Activated naive CD8-positive, alpha-beta T cell treated with anti-CD3 and anti-CD28 coated beads for 36 hours (primary cell): ENCODE measurements at places on chromosomes 7 and 10. TPM values are rescaled to one million over a fixed set of nuclear protein-coding genes. Genes with fewer than 3 reads are reported as not detected.

- H3K36me3 ChIP-seq, result no peaks in the 10 kb centered on the region
- H3K27ac ChIP-seq, result no peak overlapping the region
- H3K4me1 ChIP-seq, result no peaks in the 10 kb centered on the region
- H3K27me3 ChIP-seq, result no peaks in the 10 kb centered on the region
- H3K4me3 ChIP-seq, result no peak overlapping the region
Observed at GRCh38 chr10:43114743-43115611, 23.3 kb upstream of the CSGALNACT2 start.

DNA sequence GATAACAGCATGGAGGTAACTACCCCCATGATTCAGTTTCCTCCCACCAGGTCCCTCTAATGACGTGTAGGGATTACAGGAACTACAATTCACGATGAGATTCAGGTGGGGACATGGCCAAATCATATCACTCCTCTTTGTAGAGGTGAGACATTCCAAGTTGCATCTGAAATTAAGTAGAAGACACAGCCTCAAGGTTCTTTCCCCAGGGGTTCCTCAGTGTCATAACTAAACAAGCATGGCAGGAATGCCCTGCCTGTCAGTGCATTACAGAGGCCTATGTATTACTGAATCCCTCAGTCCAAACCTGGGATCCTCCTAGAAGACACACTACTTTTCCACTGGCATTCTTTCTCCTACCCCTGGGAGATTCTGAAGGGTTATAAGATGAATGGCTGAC is 42.6 kb upstream of the WNT16 start:
- DNase-seq, result no peak
- H3K27me3 ChIP-seq, result peaks cover 22% of the 10 kb centered on the region
- H3K4me1 ChIP-seq, result peaks cover 13% of the 10 kb centered on the region
- peaks cover 15% of the 10 kb centered on the region for H3K36me3 ChIP-seq
- H3K27ac ChIP-seq, result no peak overlapping the region

DNA sequence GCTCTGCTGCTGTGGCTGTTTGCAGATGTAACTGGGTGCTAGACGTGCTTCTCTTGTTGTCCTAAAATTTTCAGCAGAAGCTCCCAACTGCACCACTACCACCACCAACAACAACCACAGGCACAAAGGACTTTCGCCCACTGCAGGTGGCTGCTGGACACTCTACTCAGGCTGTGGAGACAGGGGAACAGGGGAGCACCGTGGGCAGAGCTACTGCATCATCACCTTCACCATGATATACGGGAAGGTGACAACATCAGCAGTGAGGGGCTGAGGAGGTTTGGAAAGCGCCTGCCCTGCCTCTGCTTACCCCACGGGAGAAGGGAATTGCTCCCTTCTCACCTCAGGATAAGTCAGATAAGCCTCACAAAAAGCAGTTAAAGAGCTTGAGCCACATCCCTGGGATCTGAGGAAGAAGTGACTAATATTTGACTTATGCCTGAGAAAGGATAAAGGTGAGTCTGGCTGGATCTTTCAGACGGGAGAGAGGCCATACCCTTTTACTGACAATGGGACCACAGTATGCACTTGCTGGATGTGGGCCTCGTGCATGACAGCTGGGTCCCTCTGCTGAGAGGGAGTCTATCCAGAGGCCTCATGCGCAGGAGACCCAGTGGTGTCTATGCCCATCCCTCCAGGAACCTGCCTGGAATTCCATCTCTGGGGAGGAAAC is 217.6 kb downstream of the KLF6 start:
- H3K4me1 ChIP-seq, result peaks cover 15% of the 10 kb centered on the region
- H3K27me3 ChIP-seq, result no peaks in the 10 kb centered on the region
- no peak overlapping the region for H3K4me3 ChIP-seq
- peaks cover 4% of the 10 kb centered on the region for H3K36me3 ChIP-seq
- no peak overlapping the region for H3K27ac ChIP-seq
- DNase-seq, result no peak

DNA sequence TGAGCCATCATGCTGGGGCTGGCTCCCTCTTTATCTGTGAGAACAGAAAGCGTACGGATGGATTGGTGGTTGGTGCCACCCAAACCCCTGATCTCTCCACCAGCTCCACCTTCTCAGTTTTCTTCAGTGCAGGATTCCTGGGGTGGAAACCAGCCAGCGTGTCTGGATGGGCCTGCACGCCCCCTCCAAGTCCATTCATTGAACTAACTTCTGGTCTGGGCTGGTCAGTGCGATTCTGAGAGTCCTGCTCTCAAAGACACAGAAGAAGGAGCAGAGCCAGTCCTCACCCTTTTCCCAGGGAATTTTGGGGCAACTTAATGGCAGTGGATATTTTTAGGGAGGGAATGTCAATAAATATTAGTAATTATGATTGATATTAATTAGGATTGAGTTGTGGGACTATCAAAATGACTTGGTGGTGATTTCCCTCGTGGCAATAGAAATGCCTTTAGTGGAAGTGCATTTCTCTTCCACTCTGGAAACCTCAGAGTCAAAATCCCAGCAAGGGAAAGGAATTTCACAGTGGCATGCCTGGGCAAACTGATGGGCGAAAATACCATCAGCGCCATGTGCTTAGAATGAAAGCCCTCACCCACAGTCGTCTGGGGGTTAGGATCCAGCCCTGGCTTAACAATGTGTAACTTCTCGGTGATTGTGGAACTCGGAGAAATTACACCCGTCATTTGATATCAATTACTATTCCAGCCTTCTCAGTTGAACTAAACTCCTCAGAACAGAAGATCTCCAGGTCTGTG is 69.3 kb upstream of the EEPD1 start:
- H3K4me3 ChIP-seq, result no peak overlapping the region
- no peaks in the 10 kb centered on the region for H3K36me3 ChIP-seq
- no peak for DNase-seq
- H3K27me3 ChIP-seq, result no peaks in the 10 kb centered on the region
- H3K27ac ChIP-seq, result no peak overlapping the region

DNA sequence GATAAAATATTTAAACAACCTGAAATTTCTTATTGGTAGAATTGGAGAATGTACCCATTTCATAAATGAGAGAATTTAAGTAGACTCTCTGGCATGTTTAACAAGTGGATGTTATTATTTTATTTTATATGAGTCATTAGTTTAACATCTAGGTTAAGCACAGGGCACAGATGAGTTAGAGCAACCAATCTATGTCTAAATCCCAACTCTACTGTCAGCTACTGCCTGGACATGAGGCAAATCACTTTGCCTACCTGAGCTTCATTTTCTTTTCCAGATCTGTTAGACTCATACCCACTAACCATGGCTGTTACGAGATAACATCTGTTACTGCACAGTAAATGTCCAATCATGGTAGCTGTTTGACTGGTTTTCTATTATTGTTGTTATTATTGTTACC is 251.1 kb downstream of the INHBA start:
- H3K4me1 ChIP-seq, result no peaks in the 10 kb centered on the region
- H3K27ac ChIP-seq, result no peak overlapping the region
- H3K4me3 ChIP-seq, result no peak overlapping the region
- H3K36me3 ChIP-seq, result no peaks in the 10 kb centered on the region
- H3K27me3 ChIP-seq, result no peaks in the 10 kb centered on the region

MKX gene
- 1.1 TPM for total RNA-seq

- peaks cover 8% of the 10 kb centered on the region for H3K27me3 ChIP-seq
- no peak overlapping the region for H3K4me3 ChIP-seq
- no peak overlapping the region for H3K27ac ChIP-seq
Observed at GRCh38 chr10:44460416-44460815, 75.5 kb upstream of the CXCL12 start.

DNA sequence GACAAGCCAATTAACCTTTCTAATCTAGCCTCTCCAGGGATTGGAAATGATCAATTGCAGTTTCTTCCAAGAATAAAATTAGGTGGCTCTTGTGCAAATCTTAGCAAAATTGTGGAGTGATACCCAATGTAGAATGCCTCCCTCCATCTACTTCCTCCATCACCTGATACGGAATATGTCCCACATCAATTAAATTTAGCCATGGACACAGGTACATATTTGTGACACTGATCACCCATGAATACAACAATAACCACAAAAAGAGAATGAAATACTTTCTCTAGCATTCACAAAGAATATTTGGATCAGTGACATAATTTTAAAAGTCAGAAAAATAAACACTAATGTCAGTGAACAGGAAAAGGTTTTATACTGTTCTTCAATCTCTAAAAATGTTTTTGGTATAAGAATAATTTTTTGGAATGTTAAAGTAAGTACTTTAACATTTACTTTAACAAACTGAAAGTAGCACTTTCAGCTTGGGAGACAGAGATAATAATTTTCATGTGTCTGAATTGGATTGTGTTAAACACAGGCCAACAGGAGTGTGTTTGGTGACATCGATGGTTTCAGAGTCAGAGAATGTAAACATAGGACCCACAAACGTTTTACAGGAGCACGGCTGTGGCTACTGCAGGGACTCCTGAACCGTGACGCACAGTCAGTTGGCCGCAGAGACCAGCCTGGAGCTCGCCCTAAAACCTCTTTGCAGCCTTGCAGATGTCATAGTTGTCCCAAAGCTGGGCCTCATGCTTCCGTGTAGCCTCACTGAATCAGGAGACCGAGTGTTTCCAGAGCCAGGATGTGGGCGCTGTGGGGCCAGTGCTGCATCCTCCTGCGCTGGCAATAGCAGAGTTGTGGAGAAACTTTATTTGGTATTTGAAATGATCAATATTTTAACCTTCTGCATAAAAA is 7.2 kb downstream of the RBM20 start:
- no peaks in the 10 kb centered on the region for H3K36me3 ChIP-seq
- no peak overlapping the region for H3K27ac ChIP-seq
- DNase-seq, result peak; percentile 40

GRCh38 chr10:88238615-88238914 is 344.6 kb downstream of the RNLS start:
- H3K36me3 ChIP-seq, result no peaks in the 10 kb centered on the region
- H3K4me3 ChIP-seq, result no peak overlapping the region
- no peaks in the 10 kb centered on the region for H3K27me3 ChIP-seq
- no peak overlapping the region for H3K27ac ChIP-seq
- H3K4me1 ChIP-seq, result peaks cover 6% of the 10 kb centered on the region
- no peak for DNase-seq

- H3K27ac ChIP-seq, result no peak overlapping the region
- H3K4me3 ChIP-seq, result no peak overlapping the region
- H3K4me1 ChIP-seq, result no peaks in the 10 kb centered on the region
- DNase-seq, result no peak
Observed at GRCh38 chr7:55092975-55093373, 74.2 kb downstream of the EGFR start.

GRCh38 chr7:159130199-159130775 is 14.4 kb downstream of the VIPR2 start:
- DNase-seq, result no peak
- H3K36me3 ChIP-seq, result no peaks in the 10 kb centered on the region
- H3K4me3 ChIP-seq, result no peak overlapping the region
- H3K27me3 ChIP-seq, result peaks cover 7% of the 10 kb centered on the region
- no peaks in the 10 kb centered on the region for H3K4me1 ChIP-seq
- no peak overlapping the region for H3K27ac ChIP-seq

CTAGE8 gene
- 1.9 TPM for total RNA-seq

DNA sequence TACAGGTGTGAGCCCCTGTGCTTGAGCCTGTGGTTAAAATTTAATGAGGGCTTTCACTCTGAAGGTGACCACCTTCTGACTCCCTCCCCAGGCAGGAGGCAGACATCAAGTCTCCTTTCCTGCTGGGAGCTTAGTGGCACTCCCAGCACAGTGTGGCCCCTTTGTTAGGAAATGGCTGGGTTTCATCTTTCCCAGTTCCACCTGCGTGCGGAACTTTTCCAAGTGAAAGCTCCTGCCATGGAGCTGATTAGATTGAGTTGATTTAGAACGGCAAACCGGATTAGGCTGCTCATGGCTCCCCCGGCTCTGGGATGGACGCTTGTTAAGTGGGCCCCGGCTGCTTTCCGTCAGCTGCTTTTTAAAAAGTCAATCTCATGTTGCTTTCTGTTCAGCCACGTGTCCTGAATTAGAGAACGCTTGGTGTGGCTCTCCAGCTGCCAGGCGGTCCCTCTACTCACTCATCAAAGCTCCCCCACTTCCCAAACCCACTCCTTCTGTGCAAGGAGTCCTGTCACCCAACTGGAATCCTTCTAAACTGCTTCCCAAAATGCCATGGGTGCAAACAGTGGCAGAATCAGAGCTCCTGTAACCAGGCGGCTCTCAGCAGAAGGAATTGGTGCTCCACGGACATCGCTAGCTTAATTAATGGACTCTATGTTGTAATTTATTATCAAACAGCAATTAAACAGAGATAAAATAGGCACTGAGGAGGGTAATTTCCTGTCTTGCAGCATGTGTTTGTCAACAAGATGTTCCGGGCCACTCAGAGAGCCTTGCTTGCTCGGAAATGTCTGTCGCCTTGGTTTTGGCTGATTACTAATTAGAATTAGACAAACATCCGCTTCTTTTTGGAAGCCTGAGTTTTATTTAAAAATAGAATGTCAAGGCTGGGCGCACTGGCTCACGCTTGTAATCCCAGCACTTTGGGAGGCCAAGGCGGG is 551.2 kb downstream of the GALNT17 start:
- H3K27ac ChIP-seq, result no peak overlapping the region
- H3K27me3 ChIP-seq, result peaks cover 4% of the 10 kb centered on the region
- H3K4me3 ChIP-seq, result no peak overlapping the region

DNA sequence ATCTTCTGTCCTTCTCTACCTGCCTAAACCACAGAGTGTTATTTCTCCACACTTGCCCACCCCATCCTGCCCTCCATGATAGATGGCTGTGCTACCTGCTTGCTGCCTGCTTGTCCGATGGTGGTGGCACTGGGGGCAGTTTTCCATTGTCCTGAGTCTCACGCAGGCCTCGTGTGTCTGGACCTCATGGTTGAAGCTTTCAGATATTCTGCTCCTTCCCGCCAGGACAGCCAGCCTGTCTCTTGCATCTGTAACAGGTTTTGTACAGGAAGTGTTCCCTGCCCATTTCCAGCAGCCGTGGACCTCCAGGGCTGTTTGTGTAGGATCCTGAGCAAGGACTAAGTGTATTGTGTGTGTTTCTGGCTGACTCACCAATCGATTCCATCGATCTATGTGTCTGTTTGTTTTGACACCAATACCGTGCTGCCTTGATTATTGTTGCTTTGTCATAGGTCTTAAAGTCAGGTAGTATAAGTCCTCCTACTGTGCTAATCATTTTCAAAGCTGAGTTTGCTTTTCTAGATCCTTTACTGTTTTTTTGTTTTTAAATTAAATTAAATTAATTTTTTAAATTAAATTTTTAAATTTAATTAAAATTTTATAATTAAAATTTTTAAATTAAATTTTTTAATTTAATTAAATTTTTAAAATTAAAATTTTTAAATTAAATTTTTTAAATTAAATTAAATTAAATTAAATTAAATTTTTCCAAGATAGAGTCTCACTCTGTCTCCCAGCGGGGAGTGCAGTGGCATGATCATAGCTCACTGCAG is 8.5 kb downstream of the IL15RA start:
- no peak for DNase-seq
- H3K4me1 ChIP-seq, result peaks cover 33% of the 10 kb centered on the region
- no peak overlapping the region for H3K4me3 ChIP-seq
- H3K27me3 ChIP-seq, result no peaks in the 10 kb centered on the region
- H3K36me3 ChIP-seq, result peaks cover 20% of the 10 kb centered on the region
- H3K27ac ChIP-seq, result no peak overlapping the region

- peak; percentile 31 for DNase-seq
- H3K27me3 ChIP-seq, result no peaks in the 10 kb centered on the region
- no peaks in the 10 kb centered on the region for H3K36me3 ChIP-seq
Observed at GRCh38 chr7:4610768-4611467, 71.2 kb upstream of the FOXK1 start.
